NCI-H1417 treated with DMSO at 0.1 percent for 48 hours (cell line): ENCODE measurements at places on chromosomes 16 and 17.

DNA sequence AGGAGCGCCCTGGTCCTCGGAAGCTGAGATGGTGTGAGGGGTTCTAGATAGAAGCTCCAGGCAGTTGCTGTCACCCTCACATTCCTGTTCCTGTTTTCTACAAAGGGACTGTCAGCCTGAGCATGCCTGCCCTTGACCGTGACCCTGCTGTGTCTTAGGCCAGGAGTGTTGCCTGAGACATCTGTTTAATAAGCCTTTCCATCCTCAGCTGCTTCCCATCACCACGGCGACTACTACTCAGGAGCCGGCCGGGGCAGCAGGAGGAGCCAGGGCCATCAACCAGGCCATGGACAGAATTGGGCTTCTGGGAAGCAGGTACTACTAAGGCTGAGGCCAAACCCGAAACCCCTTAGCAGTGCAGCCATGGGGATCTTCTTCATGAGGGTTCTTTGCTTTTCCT is 151.4 kb downstream of the KATNIP start:
- no peak for DNase-seq

DNA sequence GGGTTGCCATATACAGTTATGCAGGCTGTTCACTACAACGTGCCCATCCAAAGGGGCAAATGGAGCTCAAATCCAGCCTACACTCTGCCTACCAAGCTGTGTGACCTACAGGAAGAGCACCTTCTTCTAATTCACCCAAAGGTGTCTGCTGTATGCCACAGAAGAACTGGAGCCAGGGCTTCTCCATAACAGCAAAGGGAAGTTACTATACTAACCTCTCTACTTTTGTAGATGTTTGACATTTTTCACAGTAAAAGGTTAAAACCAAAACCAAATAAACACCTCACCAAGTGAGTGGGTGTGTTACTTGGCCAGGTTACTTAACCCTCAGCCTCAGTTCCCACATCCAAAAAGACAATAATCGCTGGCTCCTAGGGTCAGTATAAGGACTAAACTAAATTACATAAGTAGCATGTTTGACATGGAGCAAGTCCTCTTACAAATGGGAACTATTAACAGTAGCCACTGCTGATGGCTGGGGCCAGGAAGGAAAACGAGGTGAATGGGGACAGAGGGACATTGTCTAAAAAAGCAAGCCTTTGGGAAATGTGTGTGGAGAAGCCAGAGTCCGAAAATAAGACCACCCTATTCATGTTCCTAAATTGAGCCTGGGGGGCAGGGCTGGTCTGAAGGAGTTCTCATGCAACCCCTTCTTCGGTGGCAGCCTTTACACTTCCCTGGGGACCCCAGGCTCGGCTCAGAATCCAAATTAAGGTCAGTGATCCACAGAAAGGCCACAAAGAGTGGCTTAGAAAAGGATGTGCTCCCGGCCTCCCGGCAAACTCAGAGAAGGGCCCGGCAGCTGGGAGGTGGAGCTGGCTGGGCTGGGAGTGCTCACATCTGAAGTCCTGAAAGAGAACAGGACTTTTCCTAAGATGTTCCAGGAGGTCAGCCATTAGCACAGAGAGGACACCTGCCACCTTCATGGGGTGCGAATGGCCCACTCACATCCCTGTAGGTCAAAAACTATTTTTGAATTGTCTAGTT is 13.5 kb downstream of the CUEDC1 start:
- DNase-seq, result no peak

GRCh38 chr16:55701442-55702319 is 45.9 kb downstream of the SLC6A2 start:
- peak; percentile 6 for DNase-seq

- DNase-seq, result no peak
Observed at GRCh38 chr17:36092230-36092629, 2.3 kb upstream of the CCL3 start.

DNA sequence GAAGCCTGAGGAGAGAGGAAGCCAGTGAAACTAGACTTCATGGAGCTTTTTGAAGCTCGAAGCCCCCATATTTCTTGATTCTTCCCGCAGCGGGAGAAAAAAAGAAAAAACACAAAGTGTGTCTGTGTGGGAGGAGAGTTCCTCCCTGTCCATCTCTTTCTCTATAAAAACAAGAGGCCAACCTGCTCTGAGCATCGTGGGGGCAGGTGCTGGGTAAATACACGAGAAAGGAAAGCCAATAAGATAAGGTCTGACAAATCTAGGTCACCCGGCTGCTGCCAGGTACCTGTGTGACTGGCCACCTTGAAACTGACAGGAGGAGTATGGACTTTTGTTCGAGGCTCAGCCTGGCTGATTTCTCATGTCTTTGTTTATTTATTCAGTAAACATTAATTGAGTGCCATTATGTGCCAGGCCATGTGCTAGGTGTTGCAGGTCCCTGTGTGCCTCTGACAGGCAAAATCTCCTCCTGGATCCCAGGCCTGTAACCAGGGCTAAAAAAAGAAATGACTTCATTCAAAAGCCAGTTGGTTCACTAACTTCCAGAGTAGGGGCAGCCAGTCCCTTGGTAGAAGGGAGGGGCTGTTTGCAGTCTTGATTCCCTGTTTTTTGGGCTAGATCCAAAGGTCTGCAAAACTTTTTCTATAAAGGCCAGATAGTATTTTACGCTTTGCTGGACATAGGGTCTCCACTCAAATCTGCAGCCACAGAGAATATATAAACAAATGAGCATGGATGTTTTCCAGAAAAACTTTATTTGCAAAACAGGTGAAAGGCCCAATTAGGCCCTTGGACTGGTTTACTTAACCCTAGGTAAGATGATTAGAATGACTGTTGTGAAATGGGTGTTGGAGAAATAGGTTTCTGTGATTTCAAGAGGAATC is 35.6 kb downstream of the YPEL2 start:
- DNase-seq, result peak; percentile 57

- no peak for DNase-seq
Observed at GRCh38 chr16:85667841-85668413, 20.8 kb downstream of the GINS2 start.

- DNase-seq, result no peak
Observed at GRCh38 chr17:66975614-66976378, 11.3 kb downstream of the CACNG4 start.

DNA sequence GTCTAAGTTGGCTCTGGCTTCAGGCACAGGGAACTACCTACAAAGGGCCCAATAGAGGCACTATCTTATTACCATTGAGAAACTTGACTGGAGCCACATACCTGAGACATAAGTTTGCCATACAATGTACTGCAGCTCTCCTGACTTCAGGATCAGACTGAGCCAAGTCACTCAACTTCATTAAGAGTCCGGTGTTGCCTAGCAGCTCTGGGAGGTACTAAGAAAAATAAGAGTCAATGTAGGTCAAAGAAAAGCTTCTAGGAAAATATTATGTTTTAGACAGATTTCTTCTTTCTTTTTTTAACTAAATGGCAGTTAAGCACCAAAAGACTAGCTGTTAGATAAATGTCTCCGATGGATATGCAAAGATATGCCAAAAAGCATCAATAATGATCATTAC is 5.7 kb downstream of the HEATR6 start:
- no peak for DNase-seq

GRCh38 chr17:71790791-71791190 is 330.0 kb upstream of the SOX9 start:
- DNase-seq, result no peak

DNA sequence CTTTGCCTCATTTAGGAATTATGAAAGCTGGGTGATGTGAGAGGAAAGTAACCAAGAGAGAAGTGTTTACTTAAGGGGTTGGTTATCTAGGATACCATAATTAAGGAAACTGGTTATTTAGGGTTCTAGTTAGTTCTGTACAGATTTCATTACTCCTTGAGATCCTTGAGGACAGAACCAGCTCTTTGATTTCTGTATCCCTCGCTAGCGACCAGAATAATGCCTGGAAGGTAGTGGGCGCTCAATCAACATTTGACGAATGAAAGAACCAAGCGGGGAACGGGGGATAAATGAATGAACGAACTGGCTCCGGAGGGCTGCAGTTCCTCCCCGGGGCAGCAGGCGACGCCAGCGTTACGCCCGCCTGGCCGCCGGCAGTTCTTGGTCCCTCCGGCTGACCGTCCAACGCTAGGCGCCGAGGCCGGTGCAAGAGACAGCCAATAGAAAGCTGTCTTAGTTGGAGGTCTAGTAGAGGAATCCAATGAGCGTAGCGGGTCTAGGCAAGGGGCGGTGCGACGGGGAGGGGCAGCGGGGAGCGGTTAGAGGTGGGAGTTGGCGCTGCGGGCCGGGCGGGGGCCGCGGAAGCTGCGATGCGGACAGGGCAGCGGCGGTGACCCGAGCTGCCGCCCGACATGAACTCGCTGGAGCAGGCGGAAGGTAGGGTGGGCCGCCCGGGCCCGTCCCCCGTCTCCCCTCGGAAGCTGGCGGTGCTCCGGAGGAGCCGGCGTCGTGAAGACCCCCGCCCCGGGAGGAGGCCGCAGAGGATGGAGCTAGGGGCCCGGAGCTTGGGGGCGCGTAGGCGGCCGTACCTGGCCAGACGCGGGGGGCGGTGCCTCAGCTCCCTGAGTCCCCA is at the start of gene CNEP1R1:
TSS of gene CNEP1R1 (plus strand) at position 542 of the 853 bp plus-strand sequence. CDS start at position 633, 91 bp downstream.
- peak; percentile 87 for DNase-seq

DNA sequence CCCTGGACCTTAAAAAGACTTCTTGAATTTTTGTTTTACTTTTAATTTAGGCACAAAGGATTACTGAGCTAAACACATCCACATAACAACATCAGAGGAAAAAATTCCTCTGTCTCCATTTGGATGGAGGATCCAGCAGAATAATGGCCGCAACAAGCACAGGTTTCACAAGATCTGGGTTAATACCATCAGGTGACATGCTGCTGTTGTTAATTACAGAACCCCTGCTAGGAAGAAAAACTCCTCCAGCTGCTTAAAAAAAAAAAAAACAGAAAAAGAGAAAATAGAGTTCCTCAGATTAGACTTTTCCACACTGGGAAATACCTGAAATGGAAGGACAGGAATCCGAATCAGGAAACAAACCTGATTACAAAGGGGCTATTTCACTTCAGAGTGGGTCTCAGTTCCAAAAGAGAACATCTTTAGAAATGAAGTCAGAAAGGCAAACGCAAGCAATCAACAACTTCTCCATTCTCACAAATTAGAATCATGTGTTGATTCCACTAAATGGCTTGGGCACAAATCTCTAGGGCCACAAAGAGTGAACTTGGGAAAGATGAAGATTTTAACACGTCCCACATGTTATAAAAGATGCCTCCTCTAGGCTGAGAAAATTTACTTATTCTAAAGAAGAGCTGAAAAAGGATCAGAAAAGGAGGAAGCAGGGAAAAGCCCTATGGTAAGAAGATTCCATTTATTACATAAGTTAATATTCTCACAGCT is 44.0 kb downstream of the SPOP start:
- no peak for DNase-seq
